Upper lobe of right lung (tissue), 1 donor: ENCODE measurements at places on chromosomes 7 and 10. TPM values are rescaled to one million over a fixed set of nuclear protein-coding genes. Genes with fewer than 3 reads are reported as not detected.

ASB10 gene
- total RNA-seq, result not detected

PILRB gene
- 38.1 TPM for total RNA-seq

PDK4 gene
- 156 TPM for total RNA-seq

ARHGEF35 gene
- 11.5 TPM for total RNA-seq

FANK1 gene
- total RNA-seq, result 2.6 TPM

DIP2C gene
- 17.3 TPM for total RNA-seq

CAMK2B gene
- total RNA-seq, result 0.17 TPM

VAX1 gene
- total RNA-seq, result not detected

TAS2R41 gene
- total RNA-seq, result not detected

HABP2 gene
- total RNA-seq, result 3.6 TPM

OR2A42 gene
- total RNA-seq, result not detected

GHRHR gene
- not detected for total RNA-seq

CCL26 gene
- 1.2 TPM for total RNA-seq

ARMS2 gene
- total RNA-seq, result not detected

DYNC1I1 gene
- total RNA-seq, result 2.3 TPM

FAM13C gene
- total RNA-seq, result 11.8 TPM

PPP1R3C gene
- total RNA-seq, result 15.1 TPM

TMEM273 gene
- 63.1 TPM for total RNA-seq

AZGP1 gene
- total RNA-seq, result 87.7 TPM

PAX2 gene
- total RNA-seq, result not detected

ITPRID1 gene
- total RNA-seq, result not detected

ZNF487 gene
- total RNA-seq, result 5.6 TPM

TLL2 gene
- not detected for total RNA-seq

SPDYE2 gene
- not detected for total RNA-seq

GARIN1A gene
- 2.1 TPM for total RNA-seq

MSMB gene
- not detected for total RNA-seq

EIF3A gene
- total RNA-seq, result 96.9 TPM

PUS7 gene
- 10.9 TPM for total RNA-seq

FKBP6 gene
- total RNA-seq, result not detected

PON1 gene
- 0.49 TPM for total RNA-seq

CPA2 gene
- not detected for total RNA-seq

PTPN20 gene
- 2.6 TPM for total RNA-seq

MSS51 gene
- total RNA-seq, result 3.0 TPM

BMPER gene
- total RNA-seq, result 10.0 TPM

GDF10 gene
- total RNA-seq, result 16.8 TPM

HHEX gene
- 12.2 TPM for total RNA-seq

PMS2 gene
- 12.5 TPM for total RNA-seq

NANOS1 gene
- 2.9 TPM for total RNA-seq

JAKMIP3 gene
- total RNA-seq, result 0.32 TPM

ADAM22 gene
- total RNA-seq, result 4.3 TPM

MMD2 gene
- not detected for total RNA-seq

NUP205 gene
- total RNA-seq, result 34.3 TPM

EFCAB10 gene
- total RNA-seq, result 1.6 TPM

SLC18A3 gene
- total RNA-seq, result not detected

CALY gene
- total RNA-seq, result not detected
